ENCODE measurements at places on chromosomes 4 and X.
A peak's percentile ranks its signal among the peaks of the same experiment; 100 is the strongest.

- no peak for DNase-seq
Measured at GRCh38 chrX:145394344-145394743, 147.0 kb downstream of the SPANXN1 start.

GRCh38 chr4:187921946-187922623, 73.5 kb upstream of the ZFP42 start:
- no peak for DNase-seq

- DNase-seq, result no peak
Measured at GRCh38 chr4:15434091-15434490, 6.3 kb downstream of the C1QTNF7 start.

- DNase-seq, result no peak
Measured at GRCh38 chr4:83589279-83589678, 53.4 kb downstream of the GPAT3 start.

DNA sequence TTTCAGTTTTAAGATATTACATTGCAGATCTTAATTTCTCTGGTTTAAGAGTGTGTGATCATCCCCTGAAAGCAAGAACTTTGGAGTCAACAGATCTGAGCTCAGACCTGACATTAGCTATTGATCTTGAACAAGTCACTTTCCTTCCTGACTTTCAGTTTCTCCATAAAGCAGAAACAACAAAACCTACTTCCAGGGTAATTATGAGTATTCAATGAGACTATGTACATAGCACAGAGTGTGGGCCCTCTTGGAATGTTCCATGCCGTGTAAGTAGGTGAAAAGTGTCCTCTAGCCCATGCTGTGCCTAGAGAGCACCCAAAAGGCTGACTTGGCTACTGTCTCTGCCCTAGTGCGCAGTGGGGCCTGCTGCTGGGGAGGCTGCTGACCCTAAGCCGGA, 188.0 kb upstream of the RPL34 start:
- no peak for DNase-seq

GRCh38 chr4:68359508-68359907, 9.6 kb upstream of the YTHDC1 start:
- DNase-seq, result no peak

- DNase-seq, result no peak
Measured at GRCh38 chr4:152979731-152980330, 43.7 kb downstream of the FHDC1 start.

GRCh38 chr4:186586205-186586604, 30.8 kb upstream of the MTNR1A start:
- no peak for DNase-seq

DNA sequence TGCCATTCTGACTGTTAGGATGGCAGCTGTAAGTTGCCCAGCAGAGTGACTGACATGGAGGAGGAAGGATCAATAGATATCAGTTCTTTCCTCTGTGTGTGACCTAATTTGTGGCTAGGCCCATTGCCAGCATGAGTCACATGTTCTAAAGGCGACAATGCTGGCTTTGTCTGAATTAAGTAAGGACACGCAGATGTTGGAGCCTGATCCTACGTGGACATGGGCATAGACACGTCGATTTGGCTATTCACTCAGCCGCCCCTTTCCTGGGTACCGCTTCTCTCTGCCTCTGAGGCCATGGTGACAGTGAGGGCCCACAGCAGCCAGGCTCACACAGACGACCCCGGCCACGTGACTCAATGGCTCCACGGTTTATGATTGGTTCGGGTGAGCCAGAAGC, 16.3 kb downstream of the PROM1 start:
- peak; percentile 25 for DNase-seq

DNA sequence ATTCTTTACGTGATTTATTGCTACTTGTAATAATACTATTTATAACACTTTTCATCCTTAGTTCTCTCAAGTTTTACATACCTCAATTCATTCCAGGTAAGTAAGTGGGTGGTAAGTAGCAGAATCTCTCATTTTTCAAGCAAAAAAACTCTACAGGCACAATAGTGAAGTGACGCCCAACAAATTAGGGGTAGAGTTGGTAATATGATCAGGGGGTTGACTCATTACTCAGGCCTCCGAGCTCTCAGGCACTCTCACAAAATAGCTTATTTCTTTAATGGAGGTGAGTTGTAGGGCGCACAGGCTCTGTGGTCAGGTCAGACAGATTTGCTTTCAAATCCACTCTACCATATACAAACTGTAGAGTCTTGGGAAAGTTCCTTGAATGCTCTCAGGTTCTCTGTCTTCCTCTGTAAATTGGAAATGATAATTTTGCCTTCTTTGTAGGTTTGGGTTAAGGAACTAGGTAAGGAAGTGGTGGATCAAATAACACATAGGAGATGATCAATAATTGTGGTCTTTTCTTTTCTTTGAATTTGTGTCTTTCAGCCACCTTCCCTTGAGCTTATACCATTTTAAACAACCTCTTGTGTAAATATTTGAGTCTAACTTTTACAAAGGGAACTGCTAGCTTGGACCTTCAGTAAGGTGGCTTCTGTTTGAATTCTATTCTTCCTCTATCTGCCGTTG, 134.9 kb upstream of the LEF1 start:
- no peak for DNase-seq

GRCh38 chrX:136608295-136608933, 39.5 kb upstream of the CD40LG start:
- no peak for DNase-seq

DNA sequence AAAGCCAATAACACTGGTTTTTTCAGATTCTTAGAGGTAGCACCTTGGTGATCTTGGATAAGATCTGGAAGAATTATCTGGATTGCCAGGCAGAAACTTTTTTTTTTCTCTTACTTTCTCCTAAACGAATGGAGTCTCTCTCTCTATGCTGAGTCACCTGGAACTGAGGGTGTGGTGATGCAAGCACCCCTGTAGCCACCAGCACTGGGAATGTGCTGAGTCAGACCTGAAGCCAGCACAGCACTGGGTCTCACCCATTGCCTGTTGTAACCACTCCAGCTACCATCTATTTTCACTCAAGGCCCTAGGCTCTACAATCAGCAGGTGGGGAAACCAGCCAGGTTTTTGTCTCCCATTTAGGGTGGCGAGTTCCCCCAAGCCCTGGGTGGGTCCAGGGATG, 923.8 kb downstream of the RAPGEF2 start:
- DNase-seq, result no peak

GRCh38 chrX:123830309-123830708, 29.5 kb upstream of the XIAP start:
- no peak for DNase-seq

GRCh38 chrX:130876226-130876625, 26.8 kb downstream of the ENOX2 start:
- DNase-seq, result no peak

GRCh38 chr4:57633212-57633859, 523.2 kb upstream of the IGFBP7 start:
- no peak for DNase-seq

- DNase-seq, result no peak
Measured at GRCh38 chrX:75038925-75039324, 113.7 kb upstream of the NEXMIF start.

DNA sequence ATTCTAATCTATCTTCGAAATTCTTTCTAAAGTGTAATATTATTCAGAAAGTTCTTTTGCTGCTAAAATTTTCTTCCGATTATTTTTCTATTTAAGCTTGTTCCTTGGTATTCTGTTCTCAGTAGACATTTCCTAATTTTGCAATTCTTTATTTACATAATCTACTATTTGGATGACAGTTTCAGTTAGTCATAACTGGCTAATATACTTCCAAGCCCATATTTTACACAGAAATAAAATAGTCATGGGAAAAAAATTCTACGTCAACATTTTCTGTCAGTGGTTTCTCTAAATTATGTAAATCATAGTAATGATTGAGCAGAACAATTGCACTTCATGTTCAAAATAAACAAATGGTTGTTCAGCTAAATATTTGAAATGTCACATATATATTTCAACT, 178.0 kb upstream of the ANKRD50 start:
- no peak for DNase-seq

- no peak for DNase-seq
Measured at GRCh38 chr4:39308611-39309010, 57.6 kb downstream of the RFC1 start.

GRCh38 chrX:119505945-119506344, 37.7 kb downstream of the SLC25A5 start:
- no peak for DNase-seq

DNA sequence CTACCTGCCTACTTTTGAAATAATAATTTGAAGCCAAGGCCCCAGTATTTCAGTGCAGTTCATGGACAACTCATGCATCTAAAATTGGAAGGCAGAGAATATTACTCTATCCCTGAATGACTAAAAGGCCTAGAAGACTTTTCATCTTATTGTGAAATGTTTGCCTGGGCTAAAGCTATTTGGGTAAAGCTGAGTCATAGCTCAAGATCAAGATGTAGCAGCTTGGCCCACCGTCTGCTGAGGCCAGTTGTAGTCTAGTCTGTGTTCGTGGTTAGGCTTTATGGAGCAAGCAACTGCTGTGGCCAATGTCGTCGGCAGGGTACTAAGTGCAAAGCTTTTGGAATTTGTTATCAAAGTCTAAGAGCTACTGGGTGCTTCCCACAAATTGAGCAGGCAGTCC, 929.1 kb downstream of the RAB28 start:
- no peak for DNase-seq

DNA sequence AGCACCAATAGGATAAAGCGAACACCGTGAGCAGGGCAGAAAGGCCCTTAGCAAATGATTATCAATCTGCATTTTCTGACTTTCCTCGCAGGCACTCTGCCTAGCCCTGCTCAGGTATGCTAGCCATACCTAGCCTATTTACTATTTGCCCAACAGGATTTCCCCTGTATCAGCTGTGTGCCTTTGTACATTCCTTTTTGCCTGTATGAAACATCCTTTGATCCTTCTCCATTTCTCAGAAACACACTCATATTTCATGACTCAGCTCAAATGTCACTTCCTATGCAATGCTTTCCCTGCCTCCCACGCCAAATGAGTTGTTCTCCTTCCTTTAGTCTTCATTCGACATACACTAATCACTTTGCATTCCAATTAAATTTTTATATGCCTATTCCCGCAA, 37.2 kb downstream of the PCDH7 start:
- peak; percentile 5 for DNase-seq

GRCh38 chr4:1347410-1347864, 429 bp downstream of the UVSSA start:
- DNase-seq, result no peak

DNA sequence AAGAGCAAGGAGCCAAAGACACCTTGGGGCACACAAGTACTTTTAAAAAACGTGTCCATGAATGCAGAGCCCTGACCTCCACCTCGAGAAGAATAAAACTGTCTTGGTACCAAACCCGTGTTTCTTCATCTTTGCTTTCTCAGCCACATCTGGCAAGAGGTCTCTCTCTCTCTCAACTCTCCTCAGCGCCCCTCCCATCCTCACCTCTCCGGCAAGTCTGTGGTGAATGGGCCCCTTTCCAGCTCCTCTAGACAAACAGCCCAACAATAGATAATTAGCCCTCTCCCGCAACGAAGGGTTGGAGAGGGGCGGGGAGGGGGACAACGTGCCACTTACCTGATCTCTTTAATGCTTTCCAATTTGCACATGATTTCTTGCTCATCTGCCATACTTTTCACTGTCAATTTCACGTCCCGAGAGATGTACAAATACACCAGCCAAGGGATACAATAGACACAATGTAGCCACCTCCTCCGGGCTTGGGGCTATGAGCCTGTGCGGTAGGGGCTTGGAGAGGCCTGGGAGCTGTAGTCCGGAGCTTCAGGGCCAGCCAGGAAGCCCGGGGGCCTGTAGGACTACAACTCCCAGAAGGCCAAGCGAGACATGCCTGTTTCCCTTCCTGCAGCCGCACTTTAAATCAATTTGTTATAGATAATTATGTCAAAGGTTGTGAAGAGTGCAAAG, at the start of gene ZC4H2:
ZC4H2 (minus strand) TSS at position 462 of the 684 bp plus-strand sequence; CDS start at position 389, 73 bp downstream.
- DNase-seq, result peak; percentile 68

Measured in caudate nucleus (tissue), 63 donors.